Posterior vena cava (tissue), 2 donors: ENCODE measurements at places on chromosomes 6 and 20. TPM values are rescaled to one million over a fixed set of nuclear protein-coding genes. Genes with fewer than 3 reads are reported as not detected.

DNA sequence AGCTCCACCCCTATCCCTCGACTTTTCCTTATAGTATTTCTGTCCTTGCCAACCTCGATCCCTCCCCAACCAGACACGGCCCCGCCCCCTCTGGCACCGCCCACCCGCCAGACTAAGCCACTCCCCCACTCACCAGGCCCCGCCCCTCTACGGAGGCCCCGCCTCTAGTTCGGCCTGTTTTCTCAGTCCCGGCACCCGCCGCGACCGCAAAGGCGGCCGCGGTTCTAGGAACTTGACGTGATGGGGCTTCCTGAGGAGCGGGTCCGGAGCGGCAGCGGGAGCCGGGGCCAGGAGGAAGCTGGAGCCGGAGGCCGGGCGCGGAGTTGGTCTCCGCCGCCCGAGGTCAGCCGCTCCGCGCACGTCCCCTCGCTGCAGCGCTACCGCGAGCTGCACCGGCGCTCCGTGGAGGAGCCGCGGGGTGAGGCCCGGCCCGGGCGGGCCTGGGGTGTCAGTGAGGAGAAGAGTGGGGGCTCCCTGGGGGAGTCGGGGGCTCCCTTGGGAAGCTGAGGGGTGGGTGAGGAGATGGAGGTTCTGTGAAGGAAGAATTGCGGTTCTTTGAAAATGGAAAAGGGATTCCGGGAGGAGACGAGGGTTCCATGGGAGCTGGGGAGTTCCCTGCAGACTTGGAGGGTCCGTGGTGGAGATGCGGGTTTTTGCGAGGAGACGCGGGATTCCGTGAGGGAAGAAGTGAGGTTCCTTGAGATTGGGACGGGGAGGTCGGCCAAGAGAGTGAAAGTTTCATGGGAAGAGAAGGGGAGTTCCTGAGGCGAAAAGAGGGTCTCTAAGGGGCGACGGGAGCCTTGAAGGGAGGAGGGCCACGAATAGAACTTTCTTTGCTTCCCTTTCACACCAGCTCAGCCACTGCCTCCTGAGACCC is at the start of gene ACSS2:
Gene ACSS2, plus strand, starts transcription at position 207 of the 877 bp plus-strand sequence. Its CDS starts 34 bp downstream, at position 241.
- peak; percentile 100 for DNase-seq

GRCh38 chr6:41720262-41720620 is 15.2 kb downstream of the TFEB start:
- DNase-seq = no peak

DNA sequence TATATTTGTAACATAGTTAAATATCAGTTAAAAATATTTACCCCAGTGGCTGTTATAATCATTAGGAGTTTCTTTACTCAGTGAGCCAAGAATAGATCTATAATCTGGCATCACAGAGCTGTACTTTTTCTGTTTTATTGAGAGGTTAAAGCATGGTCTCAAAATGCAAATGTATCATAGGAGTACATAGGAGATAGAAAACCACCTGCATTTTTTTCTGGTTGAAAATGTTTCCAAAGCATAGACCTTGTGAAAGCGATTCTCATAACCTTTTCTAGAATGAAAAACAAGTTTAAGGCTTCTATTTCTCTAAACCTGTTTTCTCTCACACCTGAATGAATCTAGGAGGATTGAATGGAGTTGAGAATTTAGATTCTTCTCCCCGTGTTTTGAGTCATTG is 14.4 kb downstream of the KCNQ5 start:
- DNase-seq = no peak

- no peak for DNase-seq
Measured at GRCh38 chr6:41027241-41027640, 11.8 kb downstream of the UNC5CL start.

DNA sequence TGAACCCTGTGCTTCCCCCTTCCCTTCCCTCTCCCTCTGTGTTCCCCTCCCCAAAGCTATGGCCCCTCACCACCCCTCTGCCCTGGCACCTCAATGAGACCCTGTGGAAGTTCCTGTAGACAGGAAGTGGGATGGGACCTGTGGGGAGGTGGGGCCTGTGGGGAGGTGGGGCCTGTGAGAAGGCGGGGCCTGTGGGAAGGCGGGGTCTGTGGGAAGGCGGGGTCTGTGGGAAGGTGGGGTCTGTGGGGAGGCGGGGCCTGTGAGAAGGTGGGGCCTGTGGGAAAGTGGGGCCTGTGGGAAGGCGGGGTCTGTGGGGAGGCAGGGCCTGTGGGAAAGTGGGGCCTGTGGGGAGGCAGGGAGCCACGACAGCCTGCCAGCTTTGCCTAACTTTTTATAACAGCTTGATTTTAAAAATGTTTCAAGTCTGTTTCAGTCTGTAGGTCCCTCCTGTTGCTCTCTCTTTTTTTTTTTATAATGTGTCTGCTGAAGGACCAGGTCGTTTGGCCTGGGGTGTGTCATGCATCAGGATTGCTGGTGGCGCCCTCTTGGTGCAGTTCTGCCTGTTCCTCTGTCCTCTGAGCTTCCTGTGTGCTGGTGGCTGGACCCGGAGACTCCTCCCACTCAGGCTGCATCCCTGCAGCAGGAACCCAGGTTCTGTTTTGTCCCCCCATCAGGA is 70.5 kb upstream of the SLCO4A1 start:
- no peak for DNase-seq

DNA sequence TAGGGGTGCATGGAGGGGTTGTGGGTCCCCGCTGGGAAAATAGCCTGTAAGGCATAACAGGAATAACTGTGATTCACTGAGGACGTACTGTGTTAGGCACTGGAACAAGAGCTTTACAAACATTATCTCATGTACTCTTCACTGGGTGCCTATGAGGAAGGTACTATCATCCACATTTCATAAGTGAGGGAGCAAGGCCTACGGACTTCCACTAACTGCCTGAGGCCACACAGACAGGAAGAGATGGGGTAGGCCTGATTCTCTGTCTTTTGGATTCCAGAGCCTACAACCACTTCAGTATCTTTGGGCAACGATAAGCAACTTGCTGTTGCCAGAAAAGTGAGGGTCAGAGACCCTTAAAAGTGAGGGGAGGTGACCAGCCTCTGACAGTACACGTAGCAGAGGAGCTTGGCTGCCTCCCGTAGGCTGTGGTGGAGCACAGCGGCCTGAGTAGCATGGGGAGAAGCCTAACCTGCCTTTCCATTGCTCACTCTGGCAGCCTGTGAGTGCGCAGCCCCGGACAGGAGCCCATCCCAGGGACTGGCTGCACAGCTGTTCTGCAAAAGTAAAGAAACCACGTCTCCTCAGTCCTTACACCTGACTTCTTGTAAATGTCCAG is 30.4 kb downstream of the PSMB1 start:
- DNase-seq = no peak

- no peak for DNase-seq
Measured at GRCh38 chr6:149261364-149262040, 56.0 kb upstream of the TAB2 start.

- no peak for DNase-seq
Measured at GRCh38 chr6:163438940-163439335, 24.4 kb downstream of the QKI start.

DNA sequence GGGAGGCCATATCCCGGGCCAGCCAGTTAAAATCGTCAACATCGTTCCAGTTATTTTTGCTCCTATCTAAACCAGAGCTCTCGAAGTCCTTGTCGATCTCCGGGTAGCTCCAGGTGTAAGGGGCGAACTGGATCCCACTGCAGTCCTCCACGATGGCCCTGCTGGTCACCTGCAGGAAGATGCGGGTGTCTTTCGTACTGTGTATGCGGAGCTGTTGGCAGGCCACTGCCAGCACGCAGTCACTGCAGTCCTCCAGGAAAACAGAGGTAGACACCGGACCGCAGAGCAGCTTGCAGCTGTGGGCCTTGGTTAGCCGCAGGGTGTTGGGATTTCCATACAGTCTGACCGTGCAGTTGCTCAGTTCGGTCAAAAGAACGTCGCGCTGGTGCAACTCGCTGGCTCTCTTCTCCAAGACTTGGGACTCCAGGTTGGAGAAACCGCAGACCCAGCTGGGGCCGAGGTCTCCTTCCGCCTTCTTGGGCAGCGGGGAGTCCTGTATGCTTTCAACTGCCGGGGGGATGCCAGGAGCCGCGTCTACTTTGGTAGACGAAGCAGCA is 742 bp downstream of the TBCC start:
- peak; percentile 80 for DNase-seq

DNA sequence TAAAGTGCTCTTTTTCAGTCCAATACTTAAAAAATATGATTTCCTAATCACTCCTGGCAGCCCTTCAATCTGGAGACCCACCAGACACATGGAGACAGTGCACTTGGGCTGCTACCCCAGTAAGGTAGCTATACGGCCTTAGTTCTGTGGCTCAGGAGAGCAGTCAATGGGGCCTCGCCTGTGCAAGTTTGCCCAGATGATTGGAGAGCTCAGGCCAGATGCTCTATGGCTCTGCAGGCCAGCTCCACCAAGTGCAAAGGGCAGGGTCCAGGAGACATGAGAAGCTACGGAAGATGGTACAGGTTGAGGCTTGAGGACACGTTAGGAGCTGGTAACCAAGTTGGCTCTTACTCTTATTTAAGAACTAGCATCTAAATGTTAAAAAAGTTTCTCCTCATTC is 30.7 kb downstream of the STK38 start:
- no peak for DNase-seq

GRCh38 chr6:135722190-135722589 is 129.3 kb upstream of the PDE7B start:
- no peak for DNase-seq

GRCh38 chr20:55057779-55058415 is 582.5 kb downstream of the DOK5 start:
- DNase-seq = no peak

DNA sequence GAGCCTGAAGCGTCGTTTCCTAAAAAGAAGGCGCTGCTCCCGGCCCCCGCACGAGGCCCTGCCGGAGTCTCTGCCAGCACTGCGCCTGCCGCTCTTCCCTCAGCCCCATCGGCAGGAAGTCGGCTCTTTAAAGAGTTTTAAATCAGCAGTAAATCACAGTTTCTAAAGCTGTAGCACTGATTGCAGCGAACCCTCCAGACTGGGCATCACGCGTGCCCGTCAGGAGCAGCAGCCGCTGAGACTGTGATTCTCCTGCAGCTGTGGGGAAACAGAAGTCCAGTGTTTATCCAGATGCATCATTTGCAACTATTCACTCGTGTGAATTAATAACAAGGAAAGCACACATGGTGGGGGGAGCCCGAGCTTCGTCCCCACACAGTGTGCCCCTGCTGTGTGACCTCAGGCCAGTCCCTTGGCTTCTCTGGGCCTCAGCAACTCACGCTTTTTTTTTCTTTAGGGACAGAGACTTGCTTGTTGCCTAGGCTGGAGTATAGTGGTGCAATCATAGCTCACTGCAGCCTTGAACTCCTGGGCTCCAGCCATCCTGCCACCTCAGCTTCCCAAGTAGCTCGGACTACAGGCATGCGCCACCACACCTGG is 28.3 kb downstream of the DLL1 start:
- DNase-seq = peak; percentile 28

DNA sequence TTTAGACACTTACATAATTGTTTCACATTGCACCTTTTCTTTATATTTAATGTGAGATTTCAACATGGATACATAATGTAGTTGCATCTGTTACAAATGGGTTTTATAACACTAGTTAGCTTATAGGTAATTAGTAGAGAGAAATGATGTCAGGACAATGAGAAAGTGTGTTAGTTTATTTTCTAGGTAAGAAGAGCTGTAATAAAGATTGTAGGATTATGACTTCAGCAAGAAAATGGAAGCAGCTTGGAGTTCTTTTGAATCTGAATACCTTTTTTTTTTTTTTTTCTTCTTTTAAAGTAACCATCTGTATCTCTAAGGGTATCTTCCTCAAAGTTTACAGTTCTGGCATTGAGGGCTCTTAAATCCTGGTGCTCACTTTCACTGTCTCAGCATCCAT is 35.3 kb downstream of the CD2AP start:
- no peak for DNase-seq

DNA sequence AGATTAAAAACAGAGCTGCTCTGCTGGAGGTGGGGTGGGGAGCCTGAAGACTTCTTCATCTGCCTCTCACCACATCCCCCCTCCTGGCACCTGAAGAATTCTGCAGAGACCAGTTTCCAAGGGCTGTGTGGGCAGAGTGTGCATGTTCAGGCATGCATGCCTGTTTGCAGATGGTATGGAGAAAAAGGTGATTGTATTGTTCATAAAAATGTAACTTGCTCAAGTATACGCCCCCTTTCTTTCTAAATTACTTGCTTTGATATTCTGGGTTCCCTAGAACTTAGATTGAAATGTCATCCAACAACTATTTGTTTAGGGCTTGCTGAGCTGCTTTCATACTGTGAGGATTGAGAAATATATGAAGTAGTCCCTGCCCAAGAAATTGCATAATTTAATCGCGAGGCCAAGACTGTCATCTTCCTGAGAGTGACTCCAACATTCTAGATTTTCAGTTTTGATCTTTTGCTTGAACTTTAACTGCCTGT is 83.6 kb downstream of the LCA5 start:
- no peak for DNase-seq

- DNase-seq = no peak
Measured at GRCh38 chr6:42165016-42165415, 8.1 kb upstream of the GUCA1A start.

Gene FOXC1
- total RNA-seq = 33.5 TPM

Gene MUCL3
- total RNA-seq = not detected
